ENCODE measurements at places on chromosomes 7 and 10.
A peak's percentile ranks its signal among the peaks of the same experiment; 100 is the strongest.

DNA sequence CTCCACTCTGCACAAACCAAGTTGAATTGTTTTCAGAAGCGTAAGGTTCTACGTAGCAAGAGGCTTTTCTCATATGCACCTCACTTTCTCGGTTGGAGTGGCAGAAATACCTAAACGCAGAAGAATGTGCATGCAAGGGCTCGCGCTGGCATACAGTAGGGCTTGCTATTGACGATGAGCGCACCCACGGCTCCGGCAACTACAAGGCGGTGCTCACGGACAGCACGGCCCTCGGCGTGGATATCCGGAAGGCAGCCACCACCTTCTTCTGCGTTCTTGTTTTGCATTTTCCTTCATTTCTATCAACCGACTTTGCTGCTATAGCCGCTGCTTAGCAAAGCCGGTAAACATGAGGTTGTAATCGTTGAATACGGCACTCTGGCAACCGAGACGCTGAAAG, 51.1 kb upstream of the UBE3C start:
- DNase-seq: no peak

DNA sequence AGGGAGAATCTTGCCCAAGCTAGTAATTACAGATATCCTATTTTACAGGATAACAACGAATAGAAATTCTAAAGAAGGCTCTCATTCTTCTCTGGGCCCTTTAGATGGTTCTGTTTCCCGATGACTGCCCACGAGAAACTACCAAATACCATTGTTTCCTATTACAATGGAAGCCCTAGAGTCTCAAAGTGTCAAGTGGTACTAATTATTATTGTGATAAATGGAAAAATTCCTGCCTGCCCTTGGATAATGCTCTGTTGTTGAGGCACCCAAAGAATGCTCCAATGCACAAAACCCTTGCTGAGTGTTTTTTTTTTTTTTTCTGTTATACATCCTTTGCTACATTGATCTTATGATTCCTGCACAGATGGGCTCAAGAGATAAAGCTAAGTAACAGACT, 504.5 kb downstream of the XPNPEP1 start:
- DNase-seq: no peak

DNA sequence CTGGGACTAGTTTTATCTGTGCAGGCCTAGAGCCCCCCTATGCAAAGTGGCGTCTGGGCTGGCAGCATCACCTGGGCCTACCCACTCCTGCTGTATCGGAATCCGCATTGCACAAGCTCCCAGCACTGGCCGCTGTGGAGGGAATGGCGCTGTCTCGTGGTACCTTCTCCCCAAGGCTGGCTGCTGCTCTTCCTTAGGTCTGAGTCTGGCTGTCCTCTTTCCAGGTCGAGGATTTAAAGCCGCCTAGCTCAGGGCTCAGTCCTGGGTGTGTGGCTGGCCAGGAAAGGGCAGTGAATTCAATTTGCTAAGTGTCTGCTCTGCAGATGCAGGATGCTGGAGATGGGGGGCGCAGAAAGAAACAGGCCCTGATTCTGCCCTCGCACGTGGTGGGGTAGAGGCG, 44.7 kb downstream of the MGMT start:
- no peak for DNase-seq

- no peak for DNase-seq
Measured at GRCh38 chr7:99437946-99438572, 539 bp downstream of the PTCD1 start.

- DNase-seq: no peak
Measured at GRCh38 chr10:44557596-44558191, 172.8 kb upstream of the CXCL12 start.

GRCh38 chr10:75660823-75661222, 229.4 kb downstream of the LRMDA start:
- no peak for DNase-seq

DNA sequence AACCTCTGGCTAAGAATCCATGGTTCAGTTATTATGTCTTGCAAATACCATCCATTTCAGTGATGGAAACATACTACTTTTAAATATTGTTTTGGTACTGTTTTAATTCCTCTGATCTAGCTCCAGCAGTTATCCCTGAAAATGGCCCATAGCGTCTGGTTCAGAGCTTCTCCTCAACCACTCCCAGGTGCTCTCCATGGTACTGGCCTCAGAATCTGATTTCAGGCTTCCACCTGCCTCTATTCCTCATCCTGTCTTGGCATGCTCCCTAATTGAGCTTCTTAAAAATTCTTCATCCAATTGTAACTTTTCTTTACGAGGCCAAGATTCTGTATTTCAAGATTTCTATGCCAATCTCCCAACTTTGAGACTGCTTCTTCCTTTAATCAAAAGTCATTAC, 236.3 kb downstream of the HTR7 start:
- DNase-seq: no peak

- no peak for DNase-seq
Measured at GRCh38 chr10:118694848-118695247, 59.9 kb downstream of the CACUL1 start.

- no peak for DNase-seq
Measured at GRCh38 chr10:118570591-118570990, 24.9 kb downstream of the PRLHR start.

GRCh38 chr7:111292026-111292470, 201.1 kb downstream of the LRRN3 start:
- DNase-seq: no peak

DNA sequence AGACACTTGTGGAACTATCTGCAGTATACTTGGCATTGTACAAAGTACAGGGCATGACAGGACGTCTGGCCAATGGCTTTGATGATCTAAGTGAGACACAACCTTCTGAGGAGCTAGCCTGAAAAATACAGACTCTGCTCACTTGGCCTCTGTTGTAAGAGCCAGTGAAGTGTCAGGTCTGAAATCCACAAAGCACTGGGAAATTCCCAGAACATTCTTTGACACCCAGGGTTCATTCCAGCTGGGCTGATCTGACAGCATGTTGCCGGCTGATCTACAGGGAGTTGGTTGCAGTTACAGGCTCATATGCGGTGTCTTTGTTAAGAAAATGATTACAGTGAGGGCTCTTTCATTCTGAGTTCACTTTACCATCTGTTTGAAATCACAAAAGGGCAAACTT, 354.6 kb downstream of the PHF14 start:
- DNase-seq: no peak

- no peak for DNase-seq
Measured at GRCh38 chr7:79810916-79811315, 323.7 kb upstream of the GNAI1 start.

GRCh38 chr7:770741-771166, 43.7 kb upstream of the PRKAR1B start:
- DNase-seq: no peak

DNA sequence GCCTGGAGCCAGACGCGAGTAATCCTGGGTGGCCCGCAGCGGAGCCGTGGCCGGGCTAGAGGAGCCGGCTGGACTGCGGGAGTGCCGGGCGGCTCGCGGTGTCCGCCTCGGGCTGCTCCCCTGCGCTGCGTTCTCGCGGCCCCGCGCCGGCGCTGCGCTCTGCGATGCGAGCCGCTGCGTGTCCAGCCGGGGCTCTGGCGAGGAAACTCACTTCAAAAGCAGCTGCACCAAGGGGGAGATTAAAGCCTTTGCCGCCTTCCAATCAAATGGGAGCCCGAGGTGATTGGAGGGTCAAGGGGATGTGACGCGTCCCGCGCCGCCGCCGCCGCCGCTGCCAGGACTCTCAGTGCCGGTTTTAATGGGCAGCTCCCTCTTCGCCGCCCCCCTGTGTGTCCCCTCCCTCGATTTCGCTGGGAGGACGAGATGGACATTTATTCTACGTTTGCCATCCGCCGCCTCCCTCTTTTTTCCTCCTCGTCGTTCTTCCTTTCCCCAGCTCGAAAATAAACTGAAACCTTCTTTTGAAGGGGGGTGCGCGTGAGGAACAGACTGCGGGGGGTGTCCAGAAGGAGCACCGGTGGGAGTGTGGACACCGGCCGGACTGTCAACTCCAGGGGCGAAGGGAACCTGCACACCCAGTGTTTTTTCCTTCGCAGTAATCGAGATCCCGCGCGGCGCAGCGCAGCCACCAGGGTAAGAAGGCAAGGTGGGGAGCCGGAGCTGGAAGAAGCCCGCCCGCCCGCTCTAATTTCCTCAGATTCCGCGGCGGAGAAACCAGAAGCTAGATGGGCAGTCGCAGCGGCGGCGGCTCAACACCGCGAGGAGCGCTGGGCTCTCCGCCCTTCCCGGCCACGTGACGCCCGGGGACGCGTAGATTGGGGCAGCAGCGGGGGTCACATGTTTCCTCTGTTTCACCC, at the start of gene ZNF503:
ZNF503 (minus strand) TSS at position 196 of the 917 bp plus-strand sequence. CDS start 345 bp downstream, outside the sequence.
- no peak for DNase-seq

DNA sequence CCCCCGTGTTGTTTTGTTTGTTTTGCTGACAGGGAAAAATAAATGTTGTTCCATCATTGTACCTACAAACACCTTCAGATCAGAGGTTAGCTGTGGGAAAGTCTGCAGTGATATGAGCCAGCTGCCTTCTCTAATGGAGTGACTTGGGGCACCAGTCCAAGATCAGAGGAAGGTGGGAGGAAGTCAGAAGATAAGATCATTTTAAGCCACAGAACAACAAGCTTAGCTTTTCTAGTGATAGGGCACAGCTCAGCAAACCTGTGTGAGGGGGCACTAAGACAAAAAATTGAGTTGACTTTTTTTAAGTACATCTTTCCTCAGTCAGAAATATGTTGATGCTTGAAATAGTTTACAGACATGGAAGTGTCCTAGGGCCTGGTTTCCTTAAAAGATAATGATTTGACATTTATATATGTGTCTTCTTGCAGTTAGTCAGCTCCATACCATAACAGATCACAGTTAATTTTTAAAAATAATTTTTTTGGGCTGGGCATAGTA, 240.3 kb upstream of the KAT6B start:
- DNase-seq: peak; percentile 40

DNA sequence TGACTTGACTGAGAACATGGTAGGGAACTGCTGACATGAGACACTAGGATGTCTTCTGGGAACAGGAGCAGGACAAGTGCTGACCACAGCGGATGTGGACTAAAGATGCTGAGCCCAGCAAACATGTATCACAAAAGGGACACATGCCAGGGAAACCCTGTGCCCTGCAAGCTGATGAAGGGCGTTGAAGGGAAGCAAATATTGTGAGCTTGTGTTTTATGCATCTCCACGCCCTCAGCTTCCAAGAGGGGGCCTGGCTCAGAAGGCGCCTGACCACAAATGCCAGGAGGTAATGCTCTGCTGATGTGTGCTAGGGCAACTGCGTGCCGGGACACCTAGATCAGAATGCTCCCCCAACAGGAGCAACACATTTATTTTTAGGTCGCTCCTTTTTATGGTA, 207.3 kb downstream of the CXCL12 start:
- no peak for DNase-seq

DNA sequence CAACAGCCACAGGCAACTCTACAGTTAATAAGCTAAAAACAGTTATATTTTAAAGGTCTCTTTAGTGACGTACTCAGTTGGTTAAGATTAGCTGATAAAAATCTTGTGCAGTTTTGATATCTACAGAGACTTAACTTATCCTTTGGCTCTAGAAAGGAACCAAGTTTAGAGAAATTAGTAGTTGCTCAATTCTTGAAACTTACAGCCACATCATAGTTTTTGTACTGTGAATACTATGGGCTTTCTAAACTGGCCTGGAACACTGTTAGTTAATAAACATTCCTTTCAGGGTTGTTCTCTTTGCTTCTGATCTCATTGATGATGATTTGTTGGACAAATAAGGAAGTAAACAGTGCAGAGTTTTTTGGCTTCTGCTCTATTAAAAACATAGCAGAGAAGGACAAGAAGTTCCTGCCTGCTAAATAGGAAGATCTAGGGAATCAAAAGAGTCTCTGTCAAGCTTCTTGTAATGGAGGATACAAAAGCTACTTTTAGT, 73.1 kb downstream of the MKLN1 start:
- no peak for DNase-seq

- DNase-seq: no peak
Measured at GRCh38 chr10:17112566-17112965, 17.0 kb downstream of the CUBN start.

- DNase-seq: no peak
Measured at GRCh38 chr10:95437669-95438068, 123.5 kb downstream of the SORBS1 start.

- DNase-seq: no peak
Measured at GRCh38 chr7:155229548-155230168, 68.0 kb upstream of the INSIG1 start.

GRCh38 chr10:110040767-110041478, 33.1 kb downstream of the ADD3 start:
- no peak for DNase-seq

DNA sequence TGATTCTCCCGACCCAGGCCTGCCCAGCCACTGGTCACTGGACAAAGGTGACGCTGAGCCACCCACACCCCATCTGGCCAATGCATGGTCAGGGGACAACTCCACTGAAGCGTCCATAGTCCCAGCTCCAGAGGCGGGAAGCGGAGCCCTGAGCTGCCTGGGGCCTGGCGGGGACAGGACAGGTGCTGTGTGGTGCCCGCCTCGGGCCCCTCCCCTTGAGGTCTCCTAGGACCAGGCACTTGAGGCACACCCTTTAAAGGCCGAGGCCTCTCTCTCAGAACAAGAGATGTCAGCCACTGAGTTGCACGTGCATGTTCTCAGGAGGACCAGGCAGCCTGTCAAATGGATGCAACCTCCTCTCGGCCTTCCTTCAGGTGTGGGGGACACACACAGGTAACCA, 52.5 kb upstream of the PPP2R2D start:
- DNase-seq: no peak

DNA sequence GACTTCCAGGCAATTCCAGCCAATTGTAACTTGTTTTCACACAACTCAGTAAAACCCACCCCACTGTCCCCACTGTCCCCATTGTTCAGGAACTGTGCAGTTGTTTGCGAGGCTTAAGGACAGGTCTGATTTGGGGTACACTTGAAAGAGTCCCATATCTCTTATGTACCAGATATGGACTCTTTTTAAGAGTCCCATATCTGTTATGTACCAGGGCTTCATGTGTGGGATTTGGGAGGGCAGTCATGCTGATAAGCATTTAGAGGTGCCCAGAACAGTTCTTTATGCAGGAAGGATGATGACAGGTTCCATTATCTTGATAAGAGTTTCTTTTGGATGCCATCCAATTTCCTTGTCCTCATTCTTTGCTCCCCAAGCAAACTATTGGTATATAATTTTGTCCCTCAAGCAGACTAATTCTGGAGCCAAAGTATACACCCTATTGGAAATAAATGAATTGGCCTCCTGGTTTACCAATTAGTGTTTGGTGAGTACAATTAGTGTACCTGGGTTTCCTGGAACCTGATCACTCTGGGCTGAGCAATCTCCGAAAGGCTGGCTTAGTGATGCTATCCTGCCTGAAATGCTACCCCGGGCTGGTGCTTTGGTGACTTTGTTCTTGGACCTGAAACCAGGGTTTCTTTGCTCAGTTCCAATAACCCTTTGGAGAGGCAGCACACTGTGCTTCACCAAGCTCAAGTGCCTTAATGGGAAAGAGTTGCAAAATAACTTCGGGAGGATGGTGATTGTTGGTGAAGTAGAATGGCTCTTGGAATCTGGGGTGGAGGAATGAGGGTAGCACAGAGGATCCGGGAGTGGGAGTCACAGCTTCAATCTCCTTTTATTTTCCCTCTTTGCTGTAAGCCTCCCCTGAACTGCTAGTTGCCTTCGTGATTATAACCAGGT, 6.2 kb upstream of the DMBT1 start:
- DNase-seq: no peak
